Inflammatory macrophage (primary cell): ENCODE measurements at places on chromosomes 12 and 14.
A peak's percentile ranks its signal among the peaks of the same experiment; 100 is the strongest.

DNA sequence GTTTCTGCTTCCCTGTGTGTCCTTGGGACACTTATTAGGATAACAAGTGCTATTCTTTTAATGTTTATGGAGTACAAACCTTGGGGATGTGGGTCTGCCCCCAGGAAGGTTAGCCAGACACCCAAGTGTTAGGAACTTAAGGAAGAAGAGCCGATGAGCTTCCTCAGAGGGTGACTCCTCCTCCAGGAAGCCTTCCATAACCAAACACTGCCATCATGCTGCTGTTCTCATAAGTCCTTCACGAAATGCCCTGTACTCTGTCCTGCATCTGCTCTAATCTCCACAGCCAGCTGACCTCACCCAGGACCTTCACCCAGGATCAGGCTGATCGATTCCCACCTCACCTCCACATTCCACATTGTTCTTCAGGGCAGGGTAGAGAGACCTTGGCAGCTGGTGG lies 1.2 kb upstream of the KRT85 start:
- no peak for DNase-seq

DNA sequence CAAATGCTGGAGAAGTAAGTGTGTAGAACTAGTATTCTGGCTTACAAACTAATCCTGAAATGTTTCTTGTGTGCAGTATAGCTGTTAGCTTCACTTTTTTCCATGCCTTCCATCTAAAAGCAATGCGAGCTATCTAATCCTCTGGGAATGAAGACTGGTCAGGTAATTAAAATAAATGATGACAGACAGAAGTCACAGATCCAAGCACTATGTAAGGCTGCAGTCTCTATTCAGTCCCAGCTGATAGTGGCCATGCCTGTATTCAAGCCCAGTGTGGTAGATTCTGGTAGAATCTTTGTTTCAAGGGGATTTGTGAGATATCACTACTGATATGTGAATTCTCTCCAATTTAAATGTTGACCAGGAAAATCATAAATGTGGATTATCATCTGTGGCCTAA lies 637.2 kb downstream of the TMTC2 start:
- DNase-seq: no peak

DNA sequence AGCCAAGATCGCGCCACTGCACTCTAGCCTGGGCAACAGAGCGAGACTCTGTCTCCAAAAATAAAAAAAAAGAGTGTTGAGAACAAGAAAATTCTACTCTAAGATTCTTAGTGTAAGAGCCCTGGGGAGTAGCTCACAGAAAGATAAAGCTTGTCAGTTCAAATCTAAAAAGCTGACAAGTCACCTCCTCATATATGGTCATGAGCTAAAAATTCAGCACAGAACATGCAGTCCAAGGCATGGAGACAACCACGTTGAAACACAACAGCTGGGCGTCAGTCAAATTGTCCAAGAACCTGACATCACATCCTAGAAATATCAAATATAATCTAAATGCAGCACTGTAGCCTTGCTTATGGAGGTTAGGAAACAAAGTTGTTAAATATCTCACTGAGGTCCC lies 47.8 kb downstream of the CLIP1 start:
- DNase-seq: no peak

GRCh38 chr12:55736780-55737580 lies 5.9 kb upstream of the GDF11 start:
- peak; percentile 76 for DNase-seq

DNA sequence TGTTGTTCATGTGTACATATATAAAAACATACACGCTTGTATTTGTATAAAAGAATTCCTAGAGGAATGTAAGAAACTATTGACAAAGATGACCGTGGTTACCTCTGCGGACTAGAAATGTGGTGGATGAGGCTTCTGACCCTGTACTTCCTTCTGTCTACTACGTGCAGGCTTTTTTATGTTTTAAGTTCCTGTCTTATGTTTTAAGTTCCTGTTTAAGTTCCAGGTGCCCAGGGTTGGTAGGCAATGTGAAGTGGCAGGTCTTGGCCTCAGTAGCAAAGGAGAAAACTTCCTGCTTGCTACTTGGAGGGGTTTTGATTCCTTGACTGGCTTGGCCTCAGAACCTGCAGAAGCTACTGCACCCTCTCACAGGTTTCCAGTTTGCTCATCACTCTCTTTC lies 11.6 kb downstream of the POMT2 start:
- DNase-seq: peak; percentile 19

- DNase-seq: no peak
Observed at GRCh38 chr12:123038966-123039365, 58.5 kb downstream of the ARL6IP4 start.

- peak; percentile 49 for DNase-seq
Observed at GRCh38 chr12:112096667-112097066, 11.9 kb downstream of the NAA25 start.

DNA sequence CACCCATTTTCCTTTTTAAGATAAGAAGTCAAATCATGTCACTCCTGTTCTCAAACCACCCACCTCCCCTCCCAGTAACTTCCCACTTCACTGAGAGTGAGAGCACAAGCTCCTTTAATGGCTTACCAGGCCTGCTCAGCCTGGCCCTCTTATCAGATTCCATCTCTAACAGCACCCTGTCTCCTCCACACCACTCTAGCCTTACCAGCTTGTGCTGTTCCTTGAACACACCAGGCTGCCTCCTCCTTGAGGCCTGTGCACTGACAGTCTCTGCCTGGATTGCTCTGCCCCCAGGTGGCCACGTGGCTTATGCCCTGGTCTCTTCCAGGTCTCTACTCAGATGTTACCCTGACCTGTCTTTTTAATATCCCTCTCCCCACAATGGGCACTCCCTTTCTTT lies 40.1 kb upstream of the EVL start:
- peak; percentile 40 for DNase-seq

DNA sequence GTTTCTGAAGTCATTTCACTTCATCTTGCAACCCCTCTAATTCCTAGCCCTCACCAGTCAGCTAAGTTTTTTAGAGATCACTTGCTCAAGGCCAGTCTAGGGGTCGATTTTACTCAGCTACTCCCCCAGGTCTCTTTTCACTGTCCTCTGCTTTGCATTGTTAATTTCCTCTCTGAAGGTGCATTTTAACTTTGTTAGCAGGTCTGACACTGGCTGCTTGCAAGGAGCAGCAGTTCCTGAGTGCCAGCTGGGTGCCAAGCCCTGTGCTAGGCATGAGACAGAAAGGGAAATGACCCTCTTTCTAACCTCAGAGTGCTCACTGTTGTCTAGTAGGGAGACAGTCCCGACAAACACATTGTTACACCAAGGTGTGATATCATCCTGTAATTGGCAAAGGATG lies 17.8 kb upstream of the DACT1 start:
- DNase-seq: no peak
